ENCODE measurements at places on chromosomes 1 and 21. TPM values are rescaled to one million over a fixed set of nuclear protein-coding genes. Genes with fewer than 3 reads are reported as not detected.

- no peak for DNase-seq
Observed at GRCh38 chr21:43300496-43301408, 126.2 kb downstream of the SIK1 start.

DNA sequence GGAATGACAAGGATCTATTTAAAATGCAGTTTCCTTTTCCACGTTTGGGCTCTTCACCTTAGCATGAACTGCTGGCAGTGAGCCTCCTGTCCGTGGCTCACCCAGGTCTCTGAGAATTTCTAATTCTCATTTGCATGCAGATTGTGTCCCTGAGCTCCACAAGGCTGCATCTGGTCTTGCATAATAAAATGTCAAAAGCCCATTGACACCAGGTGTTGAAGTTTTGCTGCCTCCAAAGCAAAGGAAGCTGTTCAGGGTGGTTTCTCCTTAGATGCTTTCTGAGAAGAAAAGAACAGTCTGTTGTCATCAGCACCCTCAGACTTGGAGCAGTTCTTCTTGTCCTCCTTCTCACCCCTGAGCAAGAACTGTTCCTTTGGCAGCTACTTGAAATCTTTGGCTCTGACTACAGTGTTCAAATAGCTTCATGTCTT lies 433.1 kb upstream of the KAZN start:
- DNase-seq, result no peak

DNA sequence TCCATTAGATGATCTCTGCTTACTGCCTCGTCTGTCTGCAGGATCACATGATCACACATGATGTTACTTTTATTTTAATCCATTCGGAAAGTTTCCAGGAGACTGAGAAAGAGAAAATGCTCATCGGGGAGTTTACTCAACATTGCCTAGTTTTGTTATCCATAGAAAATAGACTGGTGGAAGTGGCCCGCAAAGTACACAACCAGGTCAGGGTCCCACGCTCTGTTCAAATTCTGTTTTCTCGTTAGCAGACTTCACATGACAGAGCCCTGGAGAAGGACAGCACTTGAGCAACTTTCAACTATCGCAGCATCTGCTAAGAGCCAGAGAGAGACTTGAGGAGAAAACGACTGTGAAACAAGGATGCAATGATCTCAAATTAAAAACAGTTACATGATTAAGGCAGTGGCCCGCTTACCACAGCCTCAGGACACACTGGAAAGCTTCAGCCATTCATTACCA lies 44.2 kb downstream of the ADAMTS1 start:
- no peak for DNase-seq

RCOR3 gene
- polyA plus RNA-seq, result 99.6 TPM

DNA sequence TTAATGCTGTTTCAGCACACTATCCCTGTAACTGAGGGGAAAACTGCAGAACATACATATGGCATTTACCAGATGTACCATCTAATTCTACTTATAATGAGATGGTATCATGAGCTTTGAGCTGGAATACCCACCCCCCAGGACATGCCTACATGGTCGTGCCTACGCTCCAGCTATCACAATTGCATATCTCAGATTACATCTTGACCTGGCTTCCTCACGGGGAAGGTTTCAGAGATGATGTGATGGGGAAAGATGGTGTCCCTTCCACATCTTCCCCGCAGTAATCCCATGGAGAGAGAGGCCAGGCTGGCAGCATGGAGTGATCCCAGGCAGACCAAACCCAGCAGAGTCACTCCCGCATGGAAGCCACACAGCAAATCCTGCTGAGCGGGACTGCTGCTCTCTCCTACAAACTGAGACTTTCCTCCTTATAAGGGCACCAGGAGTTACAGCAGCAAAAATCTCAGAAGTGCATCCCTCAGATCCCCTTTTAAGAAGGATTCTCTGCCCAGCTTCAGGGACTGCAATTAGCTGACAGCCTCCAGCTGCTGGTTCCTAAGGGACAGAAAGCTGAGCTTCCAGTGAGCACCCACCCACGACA lies 67.1 kb downstream of the KCNH1 start:
- no peak for DNase-seq

- no peak for DNase-seq
Observed at GRCh38 chr21:31733551-31734149, 1.7 kb upstream of the SCAF4 start.

DNA sequence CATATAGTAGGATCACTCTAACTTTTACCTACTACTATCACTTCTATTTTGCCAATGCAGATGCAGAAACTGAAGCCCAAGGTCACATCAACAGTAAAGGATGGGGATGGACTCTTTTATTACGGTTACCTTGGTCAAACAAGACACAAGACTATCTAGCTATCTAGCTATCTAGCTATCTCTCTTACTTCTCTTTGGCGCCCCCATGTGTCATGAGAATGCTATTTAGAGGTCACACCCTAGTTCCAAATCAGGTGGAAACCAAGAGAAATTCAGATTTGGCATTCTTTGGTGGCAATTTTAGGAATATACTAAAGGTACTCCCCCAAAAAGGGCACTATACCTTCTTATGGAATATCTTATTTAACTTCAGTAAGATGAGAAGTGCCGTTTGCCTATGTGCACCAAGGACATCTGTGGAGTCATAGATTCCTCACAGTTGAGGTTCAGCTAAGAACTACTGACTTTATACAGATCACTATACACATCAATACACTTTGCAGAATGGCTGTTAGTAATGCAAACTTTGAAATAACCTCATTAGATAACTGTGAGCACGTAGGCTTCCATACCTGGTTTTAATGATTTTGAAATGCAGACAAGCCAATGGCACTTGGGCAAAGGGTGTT lies 6.7 kb downstream of the ZNF648 start:
- no peak for DNase-seq

GRCh38 chr1:27136998-27137542 lies 17.9 kb downstream of the SLC9A1 start:
- DNase-seq, result no peak

DNA sequence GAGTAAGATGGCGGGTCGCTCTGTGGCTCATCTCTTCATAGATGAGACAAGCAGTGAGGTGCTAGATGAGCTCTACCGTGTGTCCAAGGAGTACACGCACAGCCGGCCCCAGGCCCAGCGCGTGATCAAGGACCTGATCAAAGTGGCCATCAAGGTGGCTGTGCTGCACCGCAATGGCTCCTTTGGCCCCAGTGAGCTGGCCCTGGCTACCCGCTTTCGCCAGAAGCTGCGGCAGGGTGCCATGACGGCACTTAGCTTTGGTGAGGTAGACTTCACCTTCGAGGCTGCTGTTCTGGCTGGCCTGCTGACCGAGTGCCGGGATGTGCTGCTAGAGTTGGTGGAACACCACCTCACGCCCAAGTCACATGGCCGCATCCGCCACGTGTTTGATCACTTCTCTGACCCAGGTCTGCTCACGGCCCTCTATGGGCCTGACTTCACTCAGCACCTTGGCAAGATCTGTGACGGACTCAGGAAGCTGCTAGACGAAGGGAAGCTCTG lies 2.4 kb downstream of the TNFAIP8L2 start:
- DNase-seq, result no peak

GRCh38 chr1:25073640-25074270 lies 143.7 kb upstream of the RUNX3 start:
- DNase-seq, result no peak

C4BPA gene
- 0.54 TPM for polyA plus RNA-seq

FCRL3 gene
- polyA plus RNA-seq, result 0.18 TPM

- DNase-seq, result no peak
Observed at GRCh38 chr1:200154069-200154767, 126.7 kb downstream of the NR5A2 start.

DNA sequence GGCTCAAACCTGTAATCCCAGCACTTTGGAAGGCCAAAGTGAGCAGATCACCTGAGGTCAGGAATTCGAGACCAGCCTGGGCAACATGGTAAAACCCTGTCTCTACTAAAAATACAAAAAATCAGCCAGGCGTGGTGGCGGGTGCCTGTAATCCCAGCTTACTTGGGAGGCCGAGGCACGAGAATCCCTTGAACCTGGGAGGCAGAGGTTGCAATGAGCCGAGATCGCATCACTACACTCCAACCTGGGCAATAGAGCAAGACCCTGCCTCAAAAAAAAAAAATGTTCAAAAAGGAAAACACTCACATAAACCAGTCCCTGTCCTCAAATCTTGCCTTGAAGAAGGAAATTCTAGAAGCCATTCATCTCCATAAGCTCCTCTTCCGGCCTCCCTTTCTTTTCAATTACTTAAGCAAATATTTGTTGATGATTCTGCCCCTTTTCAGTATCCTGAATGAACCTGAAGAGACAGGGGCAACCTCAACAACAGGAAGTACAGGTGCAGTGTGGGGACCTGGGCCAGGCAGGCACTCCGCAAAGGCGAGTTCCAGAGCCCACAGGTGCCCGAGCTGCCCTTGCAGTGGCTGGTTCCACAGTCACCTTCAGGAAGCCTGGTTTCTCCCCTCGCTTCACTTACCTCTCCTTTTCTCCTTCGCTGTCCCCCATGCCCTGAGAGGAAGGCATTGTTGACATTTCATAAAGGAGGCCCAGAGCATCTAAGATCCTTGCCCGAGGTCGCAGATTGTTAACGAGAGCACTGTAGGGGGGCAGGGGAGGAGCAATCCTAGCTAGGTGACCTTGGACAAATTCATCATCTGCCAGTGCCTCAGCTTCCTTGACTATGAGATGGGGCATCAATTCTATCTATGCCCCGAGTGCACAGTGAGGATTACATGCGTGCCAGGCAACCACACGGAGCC lies 8.9 kb upstream of the LEFTY1 start:
- no peak for DNase-seq

GRCh38 chr21:25871566-25871965 lies 136.8 kb downstream of the GABPA start:
- DNase-seq, result no peak

- no peak for DNase-seq
Observed at GRCh38 chr1:236753964-236754363, 41.1 kb upstream of the MTR start.

- DNase-seq, result no peak
Observed at GRCh38 chr1:205690122-205690756, 9.9 kb upstream of the SLC45A3 start.

TNFRSF9 gene
- 0.10 TPM for polyA plus RNA-seq

DNA sequence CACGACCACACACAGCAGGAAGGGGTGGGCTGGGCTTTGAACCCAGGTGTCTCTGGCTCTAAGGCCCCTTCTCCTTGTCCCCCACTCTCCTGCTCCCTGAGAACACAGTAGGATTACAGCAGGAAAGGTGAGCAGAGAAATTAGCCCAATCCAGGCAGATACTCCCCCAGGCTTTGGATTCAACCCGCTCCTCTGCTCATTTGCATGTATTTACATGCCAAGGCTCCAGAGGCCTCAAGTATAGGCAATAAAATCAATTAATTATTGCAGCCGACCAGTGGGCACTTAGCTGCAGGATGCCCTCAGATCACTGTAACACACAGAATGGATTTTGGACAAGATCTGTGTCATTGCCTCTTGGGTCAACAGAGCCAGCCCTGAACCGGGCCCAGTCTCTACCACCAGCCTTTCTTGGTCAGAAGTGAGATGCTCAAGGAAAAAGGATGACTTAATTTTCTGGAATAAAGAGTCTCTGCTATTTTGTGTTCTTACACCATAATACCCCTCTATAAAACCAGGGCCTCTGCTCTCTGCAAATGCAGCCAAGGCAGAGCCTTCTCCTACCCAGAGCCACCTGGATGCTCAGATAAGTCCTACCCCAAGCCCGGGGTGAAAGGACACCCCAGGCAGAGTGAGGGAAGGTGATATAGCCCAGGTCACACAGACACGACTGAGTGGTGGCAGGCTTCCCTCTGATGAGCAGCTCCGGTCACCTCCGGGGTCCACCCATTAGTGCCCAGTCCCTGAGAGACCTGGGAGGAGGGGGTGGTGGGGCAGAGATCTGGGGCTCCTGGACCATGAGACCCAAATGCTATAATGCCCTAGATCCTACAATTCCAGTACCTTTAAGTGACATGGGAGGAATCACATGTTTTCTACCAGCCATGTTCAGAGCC lies 28.9 kb downstream of the MATN1 start:
- no peak for DNase-seq

PRR9 gene
- not detected for polyA plus RNA-seq

OR2L8 gene
- polyA plus RNA-seq, result not detected

- no peak for DNase-seq
Observed at GRCh38 chr1:86352086-86352485, 44.0 kb downstream of the ODF2L start.

DNASE2B gene
- 0.08 TPM for polyA plus RNA-seq
